ENCODE measurements at places on chromosomes 3 and 15. TPM values are rescaled to one million over a fixed set of nuclear protein-coding genes. Genes with fewer than 3 reads are reported as not detected.

GRCh38 chr3:8509961-8510360 lies 8.3 kb downstream of the LMCD1 start:
- DNase-seq = no peak

DNA sequence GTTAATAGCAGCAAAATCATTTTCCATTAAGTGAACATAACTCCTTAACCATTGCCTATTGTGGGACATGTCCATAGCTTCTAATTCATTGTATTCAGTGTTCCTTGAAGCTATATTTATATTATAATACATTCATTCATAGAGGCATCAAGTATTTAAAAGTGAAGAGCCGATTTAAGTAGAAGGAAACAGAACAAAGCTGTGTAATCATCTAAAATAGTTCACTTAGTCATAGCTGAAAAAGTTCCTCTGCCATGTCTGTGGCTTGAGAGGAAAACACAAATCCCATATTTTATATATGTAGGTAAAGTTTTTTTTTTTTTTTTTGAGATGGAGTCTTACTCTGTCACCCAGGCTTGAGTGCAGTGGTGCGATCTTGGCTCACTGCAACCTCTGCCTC lies 54.5 kb downstream of the TMEM108 start:
- no peak for DNase-seq

GRCh38 chr15:39582286-39582976 lies 1.6 kb downstream of the THBS1 start:
- DNase-seq = no peak

DNA sequence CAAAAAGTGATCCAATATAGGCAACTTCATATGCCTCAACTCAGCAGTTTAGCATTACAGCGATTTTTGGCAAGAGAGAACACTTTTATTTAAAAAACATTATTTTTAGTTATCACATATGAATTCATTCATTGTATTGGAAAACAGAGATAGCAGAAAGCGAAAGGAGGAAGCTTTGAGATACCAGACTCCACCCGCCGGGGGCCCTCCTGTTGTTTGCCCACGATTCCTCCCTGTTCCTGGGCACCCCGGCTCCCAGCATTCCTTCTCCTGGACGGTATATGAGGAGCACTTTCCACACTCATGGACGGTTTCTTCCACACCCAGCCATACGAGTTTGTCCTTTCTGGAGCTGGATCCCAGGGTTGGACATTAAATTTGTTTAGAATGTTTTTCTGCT lies 18.2 kb downstream of the APBA2 start:
- no peak for DNase-seq

- no peak for DNase-seq
These were observed 43.1 kb upstream of the TRPC1 start for GRCh38 chr3:142680710-142681109.

GRCh38 chr15:83930392-83931212 lies 276.7 kb downstream of the ADAMTSL3 start:
- no peak for DNase-seq

GRCh38 chr15:52436981-52437380 lies 91.7 kb downstream of the MYO5A start:
- DNase-seq = no peak

- no peak for DNase-seq
These were observed 726.7 kb upstream of the NR2F2 start for GRCh38 chr15:95603802-95604201.

GRCh38 chr3:25007974-25008658 lies 419.9 kb upstream of the RARB start:
- DNase-seq = no peak

- DNase-seq = no peak
These were observed 18.4 kb upstream of the TIMP4 start for GRCh38 chr3:12177126-12177525.

DNA sequence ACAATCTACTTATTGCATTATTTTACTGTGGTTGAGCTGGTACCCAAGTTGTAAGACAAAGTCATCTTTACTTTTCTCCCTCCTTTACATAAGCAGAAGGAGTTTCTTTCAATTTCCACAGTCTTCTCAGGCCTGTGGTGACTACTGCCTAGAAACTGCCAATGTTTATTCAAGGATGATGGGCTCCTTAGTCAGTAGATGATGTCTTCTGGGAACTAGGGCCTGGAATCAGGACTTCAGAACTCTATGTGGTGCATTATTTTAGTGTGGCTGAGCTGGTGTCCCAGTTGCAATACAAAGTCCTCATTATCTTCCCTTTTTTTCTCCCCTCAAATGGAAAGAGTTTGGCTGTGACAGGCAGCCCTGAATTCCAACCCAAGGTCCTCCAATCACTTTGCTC lies 1762.5 kb downstream of the SI start:
- no peak for DNase-seq

- no peak for DNase-seq
These were observed 16.8 kb downstream of the RFT1 start for GRCh38 chr3:53113293-53114010.

DNA sequence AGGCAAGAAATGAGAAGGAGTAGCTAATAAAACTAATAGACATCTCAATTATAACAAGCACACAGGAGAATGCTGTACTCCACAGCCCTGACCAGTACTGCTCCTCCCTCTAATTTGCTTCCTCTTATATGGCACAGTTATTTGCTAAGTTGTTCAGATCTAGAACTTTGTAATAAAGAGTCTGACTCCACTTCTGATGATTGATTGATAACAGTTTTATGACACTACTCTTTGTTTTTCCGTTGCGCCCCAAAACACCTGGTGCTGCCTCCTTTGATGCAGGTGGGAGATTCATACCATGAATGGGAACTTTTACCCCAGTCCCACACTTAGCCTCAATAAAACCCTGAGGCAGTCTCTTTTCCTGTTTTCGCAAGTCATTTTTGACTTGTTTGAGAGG lies 777.7 kb downstream of the GBE1 start:
- no peak for DNase-seq

DNA sequence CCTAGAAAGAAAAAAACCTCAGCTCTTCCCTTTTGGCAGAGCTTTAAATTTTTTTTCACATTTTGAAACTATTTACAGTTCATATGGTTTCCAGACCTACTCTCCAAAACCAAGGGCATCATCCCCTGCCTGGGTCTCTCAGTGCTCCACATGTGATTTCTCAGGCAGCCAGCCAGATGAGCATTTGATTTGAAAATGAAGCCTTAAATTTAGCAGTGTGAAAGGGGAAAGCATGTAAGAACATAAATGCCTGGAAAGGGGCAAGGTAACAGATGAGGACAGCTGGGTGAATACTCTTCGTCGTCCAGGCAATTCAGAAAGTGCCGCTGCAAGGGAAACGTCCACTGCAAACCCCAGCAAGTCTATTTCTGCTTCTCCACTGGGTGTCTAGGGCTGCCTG lies 94.8 kb downstream of the ATP8B4 start:
- no peak for DNase-seq

DNA sequence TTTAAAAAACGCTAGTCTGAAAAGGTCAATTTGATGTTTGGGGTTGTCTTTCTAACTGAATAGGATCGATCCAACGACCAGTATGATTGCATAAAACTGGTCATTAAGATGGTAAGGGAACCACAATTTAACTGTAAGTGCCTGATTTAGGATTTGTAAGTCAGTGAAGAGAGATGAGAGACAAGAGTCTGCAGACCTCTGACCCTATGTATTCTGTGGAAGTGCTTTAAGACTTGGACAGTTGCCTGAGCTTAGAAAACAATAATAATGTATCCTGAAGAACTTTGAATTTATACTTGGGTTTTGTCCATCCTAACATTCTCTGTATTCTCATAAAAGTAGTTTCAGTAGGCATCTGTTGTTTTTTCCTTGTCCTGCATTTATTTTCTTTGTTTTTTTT lies 221.4 kb upstream of the SUCLG2 start:
- DNase-seq = no peak

DNA sequence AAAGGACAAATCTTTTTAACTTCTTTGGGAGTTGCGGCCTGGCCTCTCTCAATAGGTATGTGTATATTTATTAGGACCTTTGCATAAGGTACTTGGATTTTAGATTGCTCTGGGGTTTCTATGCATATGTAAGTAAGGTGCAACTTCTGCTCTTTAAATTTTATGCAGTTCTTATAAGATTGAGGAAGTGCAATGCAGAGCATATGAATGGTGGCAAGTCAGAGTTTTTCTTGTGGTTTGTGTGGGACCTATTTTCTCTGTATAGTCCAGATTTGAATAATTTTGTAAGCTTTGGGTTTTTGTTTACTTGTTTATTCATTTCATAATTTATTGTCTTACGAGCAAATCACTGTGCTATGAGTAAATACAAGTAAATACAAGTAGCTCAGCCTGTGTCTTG lies 101.5 kb downstream of the ATG7 start:
- DNase-seq = no peak

DNA sequence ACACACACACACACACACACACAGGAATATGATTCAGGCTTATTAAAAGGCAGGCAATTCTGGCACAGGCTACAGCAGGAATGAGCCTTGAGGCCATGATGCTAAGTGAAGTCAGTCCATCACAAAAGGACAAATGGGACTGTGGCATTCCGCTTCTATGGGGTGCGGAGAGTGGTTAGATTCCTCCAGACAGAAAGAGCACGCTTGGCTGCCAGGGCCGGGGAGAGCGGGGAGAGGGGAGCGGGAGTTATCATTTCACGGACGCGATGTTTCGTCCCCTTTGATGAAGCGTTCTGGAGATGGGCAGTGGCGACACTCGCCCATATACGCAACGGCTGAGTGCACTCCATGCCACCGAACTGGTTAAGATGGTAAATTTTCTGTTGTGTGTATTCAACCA lies 58.5 kb upstream of the FAM174B start:
- no peak for DNase-seq

DNA sequence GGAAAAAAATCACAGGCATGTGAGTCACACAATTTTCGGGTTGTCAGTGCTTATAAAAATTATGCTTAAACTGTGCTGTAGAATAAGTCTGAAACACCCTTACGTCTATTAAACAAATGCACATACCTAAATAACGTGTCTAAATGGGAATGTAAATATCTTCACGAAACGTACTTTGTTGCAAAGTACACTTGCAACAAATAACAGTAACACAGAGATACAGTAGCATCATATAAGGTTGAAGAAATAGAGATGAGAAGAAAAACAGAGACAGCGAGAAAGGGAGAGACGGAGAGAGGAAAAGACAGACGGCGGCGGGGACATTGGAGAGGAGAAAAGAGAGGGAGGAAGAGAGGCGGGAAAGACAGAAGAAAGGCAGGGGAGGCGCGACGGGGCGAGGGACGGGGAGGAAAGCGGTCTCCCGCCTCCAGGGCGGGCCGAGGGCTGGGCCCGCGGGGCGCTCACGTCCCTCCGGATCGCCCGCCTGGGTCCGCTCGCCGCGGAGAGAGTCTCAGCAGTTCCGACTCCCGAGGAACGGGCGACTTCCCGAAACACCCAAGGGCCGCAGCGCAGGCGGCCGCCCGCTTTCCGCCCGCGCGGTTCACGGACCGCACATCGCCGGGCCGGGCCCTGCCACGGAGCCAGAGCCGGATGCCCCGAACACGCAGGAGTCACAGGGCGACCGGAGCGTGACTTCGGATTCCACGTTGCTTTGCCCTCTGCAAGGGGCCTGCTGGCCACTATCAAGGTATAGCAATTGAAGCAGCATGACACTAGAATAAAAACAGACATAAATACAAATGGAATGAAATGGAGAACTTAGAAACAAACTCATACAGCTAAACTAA lies 153.4 kb downstream of the LMLN start:
- no peak for DNase-seq

GRCh38 chr3:183823963-183824362 lies 1.4 kb downstream of the MAP6D1 start:
- DNase-seq = no peak

KCNAB1 gene
- total RNA-seq = 3.2 TPM

INSYN1 gene
- 32.7 TPM for total RNA-seq

CDHR4 gene
- total RNA-seq = 0.20 TPM

ACKR4 gene
- total RNA-seq = 7.9 TPM

PRR20G gene
- total RNA-seq = not detected

Data from right atrium auricular region (tissue), 2 donors.